T-helper 17 cell (primary cell): ENCODE measurements at places on chromosomes 12 and 14.
A peak's percentile ranks its signal among the peaks of the same experiment; 100 is the strongest.

DNA sequence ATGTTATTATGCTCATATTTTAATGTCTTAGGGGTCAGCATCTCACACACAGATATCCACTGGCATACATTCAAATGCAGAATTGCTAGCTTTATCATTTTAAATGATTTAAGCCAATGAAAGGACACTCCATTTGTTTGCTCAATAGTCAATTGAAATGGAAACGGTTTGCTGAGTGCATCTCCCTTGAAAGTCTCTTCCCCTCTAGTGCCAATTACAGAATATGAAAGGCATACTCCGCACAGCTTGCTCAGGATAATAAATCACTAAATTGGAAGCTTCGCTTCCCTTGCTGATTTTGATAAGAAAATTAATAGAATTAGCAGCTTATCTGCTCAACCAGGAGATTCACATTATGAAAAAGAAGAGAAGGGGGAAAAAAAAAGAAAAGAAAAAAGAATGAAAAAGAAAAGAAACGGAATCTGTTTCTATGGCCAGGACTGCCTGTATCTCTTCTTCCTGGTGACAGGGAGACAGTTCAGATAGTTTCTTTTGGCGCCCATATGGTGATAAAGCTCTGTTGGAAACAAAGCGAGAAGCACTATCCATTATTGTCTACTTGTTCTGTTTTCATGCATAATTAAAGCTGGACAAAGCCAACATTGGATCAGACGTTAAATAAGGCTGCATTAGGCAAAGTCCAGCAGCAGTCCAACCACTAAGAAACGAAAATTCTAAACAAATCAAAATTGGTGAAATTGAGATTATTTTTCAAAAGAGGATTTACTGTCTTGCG is 225.0 kb downstream of the GXYLT1 start:
- no peak for DNase-seq

GRCh38 chr12:31363416-31363809 is 37.5 kb upstream of the SINHCAF start:
- no peak for DNase-seq

GRCh38 chr12:3885277-3886094 is 12.3 kb upstream of the PARP11 start:
- no peak for DNase-seq

- no peak for DNase-seq
Measured at GRCh38 chr14:105806568-105806967, 280.2 kb downstream of the TMEM121 start.

DNA sequence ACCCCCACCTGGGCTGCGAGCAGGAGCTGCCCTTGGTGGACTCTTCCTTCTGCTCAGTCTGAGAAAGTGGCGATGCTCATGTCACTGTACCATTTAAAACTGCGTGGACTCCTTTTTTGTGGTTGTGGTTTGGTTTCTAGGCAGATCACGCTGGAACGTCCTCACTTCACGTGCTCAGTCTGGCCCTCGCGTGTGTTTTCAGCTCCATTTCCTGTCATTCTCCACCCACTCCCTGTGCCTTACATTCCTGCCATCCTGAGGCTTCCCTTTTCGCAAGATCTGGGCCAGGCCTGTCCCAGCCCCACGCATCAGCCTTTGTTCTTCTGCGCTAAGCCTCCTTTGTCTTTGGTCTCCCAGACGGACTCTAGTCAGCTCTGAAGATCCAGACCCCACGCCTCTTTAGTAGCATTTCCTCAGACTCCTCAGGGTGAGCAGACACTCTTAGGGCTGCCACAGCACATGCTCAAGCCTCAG is 105.4 kb downstream of the FBXL14 start:
- no peak for DNase-seq

DNA sequence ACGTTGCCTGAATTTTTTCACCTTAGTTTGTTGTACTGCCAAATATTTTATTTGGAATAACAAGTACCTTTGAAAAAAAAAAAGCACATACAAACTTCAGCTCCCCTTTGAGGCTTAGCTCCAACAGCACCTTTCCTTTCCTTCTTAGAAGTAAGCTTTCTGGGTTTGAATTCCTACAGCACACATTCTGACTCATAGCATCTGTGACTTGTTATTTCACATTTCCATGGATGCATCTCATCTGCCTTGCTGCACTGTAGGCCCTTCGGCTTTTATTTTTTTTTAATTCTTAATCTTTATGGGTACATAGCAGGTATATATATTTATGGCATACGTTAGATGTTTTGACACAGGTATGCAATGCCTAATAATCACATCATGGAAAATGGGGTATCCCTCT is 7.2 kb downstream of the LGALS3 start:
- no peak for DNase-seq

DNA sequence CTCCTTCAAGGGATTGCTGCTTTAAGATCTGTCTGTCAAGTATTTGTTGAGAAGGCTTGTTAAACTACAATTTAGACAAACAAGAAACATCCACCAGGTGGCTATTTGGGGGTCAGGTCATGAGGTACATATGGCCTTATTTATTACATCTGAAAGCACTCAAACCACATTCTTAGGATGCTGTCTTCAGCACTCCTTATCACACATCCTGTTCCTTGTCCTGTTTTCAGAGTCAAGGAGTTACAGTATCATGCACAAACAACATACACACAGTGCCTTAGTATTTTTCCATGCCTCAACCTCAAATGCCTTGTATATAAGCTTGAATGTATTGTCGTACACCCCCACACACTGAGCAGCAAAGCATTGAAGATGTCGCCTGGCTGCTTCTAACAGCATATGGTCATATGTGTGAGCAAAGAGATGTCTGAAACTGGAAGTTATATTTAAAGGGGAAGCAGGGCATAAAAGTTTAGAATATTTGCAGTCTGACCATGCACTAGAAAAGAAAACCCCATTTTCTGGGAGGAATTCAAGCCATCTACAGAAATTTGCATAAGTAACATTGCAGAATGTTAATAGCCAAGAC is 83.8 kb downstream of the KCNMB4 start:
- no peak for DNase-seq

- DNase-seq: no peak
Measured at GRCh38 chr12:50901685-50902113, 50.6 kb upstream of the HIGD1C start.

DNA sequence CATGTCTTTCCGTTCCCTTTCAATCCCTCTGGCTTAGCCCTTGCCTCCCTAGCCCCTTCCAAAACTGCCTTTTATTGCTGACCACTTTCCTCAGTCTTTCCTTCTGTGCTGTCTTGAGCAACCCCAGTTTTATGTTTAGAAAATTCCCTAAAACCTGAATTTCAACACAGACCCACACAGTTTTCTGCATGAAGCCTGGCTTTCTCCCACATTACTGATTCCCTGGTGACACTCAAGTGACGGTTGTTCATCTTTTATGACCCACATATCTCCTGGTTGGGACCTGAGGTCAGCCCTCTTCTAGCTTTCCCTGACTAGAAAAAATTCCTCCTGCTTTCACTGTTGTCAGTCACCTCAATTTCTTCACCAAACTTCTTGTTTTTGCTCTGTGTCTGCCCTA is 21.0 kb downstream of the FGD4 start:
- DNase-seq: no peak

- no peak for DNase-seq
Measured at GRCh38 chr14:68127166-68127565, 307.6 kb downstream of the RAD51B start.

DNA sequence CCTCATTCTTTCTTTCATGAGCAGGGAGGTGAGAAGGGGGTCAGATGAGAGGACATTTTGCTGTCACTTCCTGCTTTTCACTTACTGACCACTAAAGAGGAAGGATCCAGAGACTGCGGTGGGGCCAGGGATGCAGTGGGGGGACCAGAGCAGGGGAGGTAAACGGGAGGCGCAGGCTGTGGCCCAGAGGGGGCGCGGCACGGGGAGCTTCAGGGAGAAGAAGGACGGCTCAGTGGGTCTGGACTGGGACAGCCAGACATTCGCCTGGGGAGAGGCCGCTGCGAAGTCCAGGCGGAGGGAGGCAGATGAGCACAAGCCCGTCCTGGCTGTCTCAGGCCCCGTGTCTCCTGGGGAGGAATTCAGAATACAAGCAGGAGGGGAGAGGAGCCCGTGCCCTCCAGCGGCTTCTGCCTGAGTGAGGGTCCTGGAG is 41.2 kb downstream of the SLC6A12 start:
- no peak for DNase-seq

GRCh38 chr12:13147688-13148484 is 44.4 kb upstream of the GSG1 start:
- DNase-seq: no peak

GRCh38 chr14:77026930-77027537 is 1.5 kb downstream of the IRF2BPL start:
- peak; percentile 48 for DNase-seq

DNA sequence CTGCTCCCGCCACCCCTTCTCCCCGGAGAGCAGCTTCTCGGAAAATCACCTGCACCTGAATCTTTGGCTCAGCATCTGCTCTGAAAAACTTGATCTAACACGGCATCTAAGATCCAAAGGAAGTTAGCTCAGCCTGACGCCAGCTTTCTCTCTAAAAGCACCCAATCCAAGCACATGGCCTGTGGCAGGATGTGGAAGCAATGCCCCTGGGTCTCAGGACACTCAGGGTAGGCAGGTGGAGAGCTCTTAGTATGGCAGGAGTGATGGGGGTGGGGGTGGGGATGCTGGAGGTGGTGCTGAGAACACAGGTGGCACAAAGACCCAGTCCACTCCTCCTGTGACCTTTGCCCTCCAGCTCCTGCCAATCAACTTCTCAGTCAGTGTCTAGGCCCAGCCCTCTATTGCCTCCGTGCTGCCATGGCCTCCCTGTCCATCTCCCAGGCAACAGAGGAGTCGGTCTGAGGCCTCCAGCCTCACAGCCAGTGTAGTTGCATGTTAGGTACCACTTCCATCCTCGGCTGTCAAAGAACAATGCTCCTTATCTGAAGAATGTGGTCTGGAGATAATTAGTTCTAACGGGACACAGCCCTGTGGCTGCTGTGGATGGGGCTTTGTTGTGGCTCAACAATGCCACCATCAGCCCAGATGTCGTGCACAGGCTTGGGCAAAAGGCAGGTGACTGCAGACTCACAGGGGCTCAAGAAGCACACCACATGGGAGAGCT is 180.0 kb upstream of the C14orf180 start:
- DNase-seq: no peak

DNA sequence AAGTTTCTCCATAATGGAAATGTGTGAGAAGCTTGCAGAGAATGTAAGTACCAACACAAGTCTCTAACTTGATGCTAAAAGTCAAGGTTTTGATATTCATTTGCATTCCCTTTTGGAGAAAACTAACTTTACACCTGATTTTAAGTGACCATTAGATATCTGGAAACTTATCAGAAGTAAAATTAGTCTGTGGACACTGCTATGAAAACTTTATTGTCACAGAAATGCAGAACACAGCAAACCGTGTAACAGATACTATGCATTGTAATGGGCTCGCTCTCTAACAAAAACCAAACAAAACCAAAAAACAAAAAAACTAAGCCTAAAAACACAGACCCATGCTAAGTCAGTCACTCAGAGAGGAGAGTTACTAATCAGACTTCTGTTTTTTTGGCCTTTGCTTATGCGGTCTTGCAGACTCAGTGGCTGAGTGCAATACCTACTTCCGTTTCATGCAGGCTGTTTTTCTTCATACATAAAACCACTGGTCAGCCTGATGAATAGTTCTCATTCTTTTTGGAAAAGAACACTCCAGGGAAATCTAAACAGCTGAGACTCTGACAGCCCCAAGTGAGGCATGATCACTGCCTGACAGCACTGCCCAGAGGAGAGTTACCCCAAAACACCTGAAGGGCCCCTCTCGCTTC is 35.7 kb downstream of the NRDE2 start:
- no peak for DNase-seq

DNA sequence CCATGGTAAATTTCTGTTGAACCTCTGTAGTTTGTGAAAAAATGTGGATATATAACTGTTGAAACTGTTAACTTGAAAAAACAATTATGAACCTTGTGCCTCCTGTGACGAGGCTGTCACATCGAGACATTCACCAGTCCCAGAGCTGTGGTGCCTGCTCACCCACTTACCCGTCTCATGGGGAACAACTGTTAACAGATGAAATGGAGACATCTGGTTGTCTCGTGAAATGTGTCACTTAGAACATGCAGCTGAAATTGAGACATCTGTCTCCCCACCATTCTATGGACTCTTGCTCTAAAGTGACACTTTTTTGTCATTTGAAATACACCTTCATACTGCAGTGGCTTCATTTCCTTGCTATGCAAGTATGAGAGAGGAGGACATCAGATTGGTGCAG is 240.6 kb downstream of the GXYLT1 start:
- no peak for DNase-seq

DNA sequence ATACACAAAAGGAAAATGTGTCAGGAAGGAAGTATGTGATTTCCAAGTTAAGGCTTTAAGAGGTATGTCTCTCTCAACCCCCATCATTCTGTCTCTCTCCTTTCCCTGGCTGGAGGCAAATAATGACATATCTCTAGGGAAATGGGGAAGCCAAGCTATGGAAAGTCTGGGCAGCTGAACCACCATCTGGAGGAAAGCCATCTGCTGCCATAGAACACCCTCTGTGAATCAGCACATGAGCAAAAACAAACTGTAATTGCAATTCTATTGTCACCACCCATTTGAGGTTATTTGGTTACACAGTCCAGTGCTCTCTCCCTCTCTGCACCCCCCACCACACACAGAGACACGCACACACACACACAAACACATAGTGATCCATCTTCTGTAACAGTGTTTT is 766.2 kb downstream of the FLRT2 start:
- DNase-seq: no peak

- DNase-seq: no peak
Measured at GRCh38 chr14:32724867-32725471, 213.7 kb upstream of the NPAS3 start.

GRCh38 chr12:14384783-14385638 is 19.5 kb downstream of the ATF7IP start:
- DNase-seq: peak; percentile 22

DNA sequence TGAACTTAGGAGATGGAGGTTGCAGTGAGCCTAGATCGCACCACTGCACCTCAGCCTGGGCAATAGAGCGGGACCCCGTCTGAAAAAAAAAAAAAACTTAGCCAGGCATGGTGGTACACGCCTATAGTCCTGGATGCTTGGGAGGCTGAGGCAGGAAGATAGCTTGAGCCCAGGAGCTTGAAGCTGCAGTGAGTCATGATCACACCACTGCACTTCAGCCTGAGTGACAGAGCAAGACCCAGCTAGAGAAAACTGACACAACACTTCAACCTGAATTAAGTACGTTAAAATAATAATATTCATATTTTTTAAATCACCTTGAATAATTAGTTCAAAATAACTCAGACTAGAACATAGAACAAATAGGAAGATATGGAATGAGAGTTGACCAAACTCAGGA is 5.7 kb upstream of the CATSPERB start:
- DNase-seq: no peak

- no peak for DNase-seq
Measured at GRCh38 chr14:66403183-66403582, 83.0 kb upstream of the CCDC196 start.

GRCh38 chr12:49534731-49535278 is 4.0 kb upstream of the KCNH3 start:
- no peak for DNase-seq

- no peak for DNase-seq
Measured at GRCh38 chr14:34776611-34777010, 62.2 kb upstream of the CFL2 start.
